ENCODE measurements at places on chromosomes 3 and 15. TPM values are rescaled to one million over a fixed set of nuclear protein-coding genes. Genes with fewer than 3 reads are reported as not detected.

The TTLL13 gene
- total RNA-seq = 0.07 TPM

DNA sequence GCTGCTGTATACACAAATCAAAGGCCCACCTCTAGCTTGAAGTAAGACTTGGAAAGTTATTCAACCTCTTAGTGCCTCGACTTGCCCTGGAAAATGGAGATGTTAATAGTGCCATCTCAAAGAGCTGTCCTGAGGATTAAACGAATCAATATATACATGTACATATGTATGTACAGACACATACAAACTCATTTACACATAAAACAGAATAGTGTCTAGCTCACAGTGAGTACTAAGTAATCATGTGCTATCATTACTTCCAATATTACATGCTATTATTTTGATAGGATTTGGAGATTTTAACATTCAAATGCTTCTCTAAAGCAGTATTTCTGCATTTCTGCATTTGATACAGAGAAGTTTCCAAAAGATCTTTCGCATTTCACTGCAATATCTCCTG lies 20.5 kb downstream of the LARP6 start:
- no peak for DNase-seq

DNA sequence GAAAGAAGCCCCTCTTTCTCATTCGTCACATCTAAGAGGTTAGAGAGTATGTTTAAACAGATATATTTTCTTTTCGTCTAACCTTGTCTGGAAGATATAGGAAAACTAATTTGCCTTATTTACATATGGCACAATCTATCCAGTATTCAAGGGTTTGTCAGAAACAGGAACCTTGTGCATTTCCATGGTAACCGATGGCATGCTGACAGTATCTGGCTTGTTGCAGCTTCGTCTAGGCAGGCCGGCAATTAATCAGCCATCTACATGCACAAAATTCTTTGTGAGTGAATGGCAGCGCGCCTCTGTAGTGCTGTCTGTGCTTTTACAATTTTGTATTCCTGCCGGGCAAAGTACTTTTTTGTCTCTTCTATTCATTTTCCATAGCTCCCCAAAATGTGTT lies 294.0 kb upstream of the SOX2 start:
- DNase-seq = no peak

- no peak for DNase-seq
Observed at GRCh38 chr3:153246806-153247205, 84.8 kb downstream of the RAP2B start.
